ENCODE measurements at places on chromosomes 6 and 20.

DNA sequence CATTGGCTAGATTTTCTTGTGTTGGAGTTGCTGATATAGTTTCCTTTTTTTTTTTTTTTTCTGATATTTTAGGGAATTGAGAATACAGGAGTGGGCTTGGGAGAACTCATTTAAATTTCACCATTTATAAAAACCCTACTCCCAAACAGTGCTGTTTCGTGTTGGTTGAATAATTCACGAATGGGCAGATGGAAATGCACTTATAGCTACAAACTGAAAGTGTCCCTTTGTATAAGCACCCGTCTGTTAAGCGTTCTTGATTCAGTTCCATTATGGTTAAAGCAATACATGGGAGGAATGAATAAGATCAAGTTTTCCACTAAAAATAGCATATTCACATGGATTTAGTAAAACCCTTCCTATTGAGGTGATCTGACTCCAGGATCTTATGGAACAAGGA is 122.2 kb upstream of the ARG1 start:
- DNase-seq: no peak

- peak; percentile 50 for DNase-seq
Observed at GRCh38 chr6:53168516-53169267, 20.1 kb upstream of the GCM1 start.

GRCh38 chr6:2966347-2966746 is 5.0 kb downstream of the SERPINB6 start:
- DNase-seq: no peak

DNA sequence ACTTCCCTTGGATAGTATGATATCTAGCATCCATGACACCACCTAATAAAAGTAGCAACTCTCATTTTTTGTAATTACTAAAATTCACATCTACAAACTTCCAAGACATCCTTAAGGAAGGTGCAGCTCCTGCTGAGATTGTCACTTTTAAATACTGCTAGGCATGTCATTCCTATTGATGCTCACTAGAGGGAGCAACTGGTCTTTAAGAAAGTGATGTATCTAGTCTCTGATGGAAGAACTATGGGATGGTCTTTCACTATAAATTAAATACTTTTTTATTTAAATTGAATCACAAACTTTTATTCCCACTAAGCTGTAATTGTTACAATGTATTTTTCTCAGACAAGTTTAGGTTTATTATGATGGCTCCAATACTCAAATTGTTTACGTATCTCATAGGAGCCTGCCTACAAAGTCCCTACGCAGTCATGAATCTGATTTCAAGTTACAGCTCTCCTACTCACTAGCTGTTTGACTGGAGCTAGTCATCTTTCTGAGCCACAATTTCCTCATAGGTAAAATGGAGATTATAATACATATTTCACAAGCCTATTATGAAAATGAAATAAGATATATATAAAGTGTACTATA is 8.1 kb upstream of the TSPYL1 start:
- no peak for DNase-seq

DNA sequence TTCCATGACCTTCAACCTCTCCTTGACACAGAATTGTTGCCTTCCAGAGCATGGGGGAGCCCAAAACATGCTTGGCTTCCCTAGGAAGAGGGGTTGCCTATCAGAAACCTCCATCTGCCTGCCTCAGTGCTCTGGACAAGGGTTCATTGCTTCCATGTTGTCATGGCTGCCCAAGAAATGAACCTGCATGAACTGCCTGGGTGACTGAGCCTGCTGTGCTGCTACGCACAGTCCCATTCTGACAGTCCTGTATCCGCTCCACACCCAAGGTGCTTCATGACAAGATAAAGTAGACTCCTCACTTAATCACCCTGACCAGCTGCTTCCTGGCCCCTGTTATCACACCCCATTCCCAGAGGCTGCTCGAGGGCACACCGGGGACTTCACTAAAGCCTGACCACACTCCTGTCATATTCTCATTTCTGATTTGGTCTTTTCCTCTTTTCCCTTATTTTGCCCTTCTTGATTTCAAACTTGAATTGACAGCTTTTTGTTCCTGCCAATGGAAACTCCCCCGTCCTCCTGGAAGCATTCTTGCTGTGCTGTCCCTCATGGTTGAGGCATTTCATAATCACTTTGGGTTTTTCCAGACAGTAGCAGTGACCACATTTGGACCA is 31.9 kb downstream of the GMPR start:
- no peak for DNase-seq

DNA sequence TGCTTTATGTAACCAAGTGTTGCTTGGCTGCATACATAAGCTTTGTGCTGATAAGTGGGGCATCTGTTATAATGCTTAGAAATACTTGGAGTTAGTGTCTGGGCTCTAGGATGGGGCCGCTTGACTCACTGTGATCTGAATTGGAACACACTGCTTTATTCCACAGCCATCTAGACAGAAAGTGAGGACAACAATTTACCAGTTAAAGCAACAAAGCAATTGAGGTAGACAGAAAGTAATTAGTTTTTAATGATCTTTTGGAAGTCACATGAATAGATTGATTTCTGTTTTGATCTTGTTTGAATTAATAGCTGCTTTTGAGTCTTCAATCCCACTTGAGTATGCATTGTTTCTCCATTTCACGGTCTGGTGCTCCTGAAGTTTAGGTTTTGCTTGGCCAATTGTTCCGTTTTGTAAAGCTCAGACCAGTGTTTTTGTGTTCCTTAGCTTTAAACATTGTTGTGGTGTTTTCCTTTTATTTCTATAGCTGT is 157.5 kb downstream of the TRMT11 start:
- DNase-seq: no peak

GRCh38 chr6:39867592-39867991 is 66.7 kb downstream of the MOCS1 start:
- no peak for DNase-seq

DNA sequence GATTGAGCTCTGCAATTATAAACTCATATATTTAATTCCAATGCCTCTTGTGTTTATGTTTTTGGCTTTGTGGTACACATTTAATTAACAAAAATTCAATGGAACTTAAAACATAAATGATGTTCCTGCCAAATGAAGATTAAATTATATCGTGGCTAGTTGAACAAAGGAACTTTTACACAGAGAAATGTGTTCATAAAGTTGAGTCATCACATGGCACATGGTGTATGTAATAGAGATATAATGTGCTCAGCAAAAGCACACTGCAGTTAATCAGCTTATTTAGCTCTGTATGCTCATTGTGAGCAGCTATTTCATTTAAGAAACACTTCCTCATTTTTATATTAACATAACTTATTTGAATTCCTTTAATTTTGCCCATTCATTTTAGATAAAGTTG is 1295.6 kb upstream of the CITED2 start:
- no peak for DNase-seq

- DNase-seq: no peak
Observed at GRCh38 chr6:108846628-108847027, 1.6 kb upstream of the ARMC2 start.

- DNase-seq: no peak
Observed at GRCh38 chr6:1057490-1058135, 254.3 kb upstream of the FOXQ1 start.

DNA sequence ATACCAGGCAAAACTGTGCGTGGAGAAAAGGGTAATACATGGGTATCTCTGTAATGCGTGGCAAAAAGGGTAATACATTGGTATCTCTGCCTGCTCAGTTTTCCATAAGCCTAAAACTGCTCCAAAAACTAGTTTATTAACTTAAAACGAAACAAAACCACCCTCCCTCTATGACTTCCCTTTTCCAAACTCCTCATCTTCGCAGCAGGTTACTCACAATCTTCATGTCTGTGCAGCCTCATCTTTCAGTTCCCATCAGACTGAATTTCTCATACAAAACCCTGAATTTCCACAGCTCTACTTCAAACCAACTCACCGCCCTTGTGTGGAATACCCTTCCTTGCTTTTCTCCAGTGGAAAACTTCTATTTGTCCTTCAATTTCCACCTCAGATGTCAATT is 199.4 kb downstream of the PHACTR1 start:
- DNase-seq: no peak

DNA sequence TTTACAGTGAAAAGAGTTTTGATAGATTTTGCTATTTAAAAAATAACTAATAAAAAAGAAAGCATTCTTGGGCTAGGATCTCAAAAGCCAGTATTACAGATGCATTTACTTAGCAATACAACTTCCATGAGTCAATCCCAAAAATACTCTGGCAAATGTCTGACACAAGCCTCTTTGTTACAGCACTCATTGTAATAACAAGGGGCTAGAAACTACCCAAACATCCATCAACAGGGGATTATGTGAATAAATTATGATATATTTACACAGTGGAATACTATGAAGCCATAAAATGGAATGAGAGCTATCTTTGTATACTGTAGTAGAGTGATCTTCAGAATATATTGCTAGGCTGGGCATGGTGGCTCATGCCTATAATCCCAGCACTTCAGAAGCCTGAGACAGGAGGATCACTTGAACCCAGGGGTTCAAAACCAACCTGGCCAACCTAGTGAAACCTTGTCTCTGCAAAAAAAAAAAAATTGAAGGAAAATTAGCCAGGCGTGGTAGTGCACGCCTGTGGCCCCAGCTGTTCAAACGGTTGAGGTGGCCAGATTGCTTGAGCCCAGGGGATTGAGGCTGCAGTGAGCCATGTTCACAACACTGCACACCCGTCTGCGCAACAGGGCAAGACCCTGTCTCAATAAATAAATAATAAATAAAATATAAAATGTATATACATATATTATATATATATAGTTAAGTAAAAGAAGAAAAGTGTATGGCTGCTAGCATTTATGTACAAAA is 34.7 kb upstream of the TOP1 start:
- DNase-seq: no peak

DNA sequence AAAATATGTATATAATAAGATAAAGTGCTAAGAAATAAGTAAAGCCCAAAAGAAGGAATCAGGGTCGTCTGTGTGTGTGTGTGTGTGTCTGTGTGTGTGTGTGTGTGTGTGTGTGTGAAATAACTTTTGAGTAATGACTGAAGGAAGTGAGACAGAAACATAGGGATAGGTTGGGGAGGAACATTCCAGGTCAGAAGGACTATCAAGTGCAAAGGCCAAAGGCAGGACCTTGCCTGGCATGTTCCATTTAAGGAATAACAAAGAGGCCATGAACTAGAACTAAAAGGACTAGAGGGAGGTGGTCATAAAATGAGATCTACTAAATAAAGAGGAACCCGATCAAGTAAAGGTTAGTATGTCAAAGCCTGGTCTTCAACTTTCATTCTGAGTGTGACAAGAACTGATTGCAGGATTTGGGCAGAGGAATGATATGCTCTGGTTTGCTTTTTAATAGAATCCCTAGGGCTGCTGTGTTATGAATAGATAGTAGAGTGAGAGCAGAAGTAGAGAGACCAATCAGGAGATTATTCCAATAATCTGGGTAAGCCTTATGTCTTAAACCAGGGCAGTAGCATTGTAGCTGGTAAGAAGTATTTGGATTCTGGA is 6.9 kb downstream of the ENPP3 start:
- DNase-seq: no peak

DNA sequence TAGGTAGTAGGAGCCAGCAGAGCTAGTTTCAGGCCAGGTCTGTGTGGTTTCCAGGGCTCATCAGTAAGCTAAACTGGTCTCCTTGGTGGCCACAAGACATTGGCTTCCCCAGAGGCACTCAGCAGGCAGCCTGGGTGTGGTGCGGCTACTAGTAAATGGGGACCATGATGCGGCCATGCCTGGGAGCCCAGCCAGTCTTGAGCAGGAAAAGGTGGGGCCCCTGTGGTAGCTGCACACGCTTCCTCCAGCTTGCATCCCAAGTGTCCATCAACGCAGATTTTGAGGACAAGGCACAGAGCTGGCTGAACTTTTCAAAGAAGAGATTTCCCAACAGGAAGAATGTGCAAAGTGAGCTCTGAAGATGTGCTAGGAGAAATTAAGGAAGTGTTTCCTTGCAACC is 107.4 kb upstream of the NAA20 start:
- DNase-seq: no peak

DNA sequence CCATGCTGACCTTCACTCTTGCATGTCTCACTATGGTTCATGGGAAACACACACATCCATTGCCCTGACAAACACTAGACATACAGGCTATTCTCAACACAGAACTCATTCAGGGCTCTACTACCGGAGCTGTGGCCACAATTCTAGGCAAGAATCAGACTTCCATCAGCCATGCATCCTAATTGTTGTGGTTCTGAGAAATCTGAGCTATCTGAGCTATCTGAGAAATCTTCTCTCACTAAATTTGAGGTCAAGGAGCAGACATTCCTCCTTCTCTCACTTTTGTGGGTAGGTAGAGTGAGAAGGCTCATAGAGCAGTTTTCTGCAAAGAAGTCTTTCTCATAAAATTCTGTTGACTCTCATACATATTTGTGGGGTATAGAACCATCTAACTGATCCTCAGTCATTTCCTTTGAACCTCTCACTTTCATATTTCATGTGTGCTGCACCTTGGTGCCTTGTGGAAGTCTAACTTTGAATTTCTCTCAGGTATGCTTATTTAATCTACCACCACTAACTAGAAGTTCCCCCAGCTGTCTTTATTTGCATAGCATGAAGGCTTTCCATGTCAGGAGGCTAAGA is 43.6 kb downstream of the ADGRF1 start:
- DNase-seq: peak; percentile 40

GRCh38 chr6:137165375-137166246 is 7.8 kb downstream of the IL22RA2 start:
- no peak for DNase-seq

GRCh38 chr6:141123049-141123448 is 1009.7 kb upstream of the GJE1 start:
- no peak for DNase-seq

DNA sequence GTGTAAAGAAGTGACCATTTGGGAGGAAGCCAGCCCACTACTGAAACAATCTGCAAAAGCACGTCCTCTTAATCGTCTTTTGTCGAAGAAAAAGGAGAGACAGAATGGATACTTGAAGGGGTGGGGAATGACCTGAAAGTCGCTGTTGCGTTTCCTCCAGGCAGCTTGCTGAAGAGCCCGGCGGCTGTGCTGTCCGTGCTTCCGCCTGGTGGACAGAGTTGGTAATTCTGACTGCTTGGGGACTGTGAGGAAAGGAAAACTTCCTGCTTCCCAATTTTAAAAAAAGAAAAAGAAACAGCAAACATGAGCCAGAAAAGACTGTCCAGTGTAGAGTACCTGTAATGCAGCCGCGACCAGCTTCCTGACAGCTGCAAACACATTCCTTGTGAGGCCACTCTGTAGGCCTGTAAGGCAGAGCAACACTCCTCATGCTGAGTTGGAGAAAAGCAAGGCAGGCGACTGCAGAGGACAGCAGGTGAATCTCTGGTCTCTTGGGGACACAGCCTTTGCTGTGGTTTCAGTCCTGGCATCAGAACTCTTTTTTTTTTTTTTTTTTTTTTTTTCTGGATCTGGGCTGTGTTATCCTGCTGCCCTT is 251.1 kb upstream of the TBX18 start:
- no peak for DNase-seq

GRCh38 chr6:158660333-158660754 is 10.5 kb downstream of the SYTL3 start:
- no peak for DNase-seq

- no peak for DNase-seq
Observed at GRCh38 chr20:17730071-17730470, 30.3 kb downstream of the BANF2 start.

- DNase-seq: no peak
Observed at GRCh38 chr6:15090145-15090579, 155.7 kb upstream of the JARID2 start.

Measured in GM04503 (cell line).